ENCODE measurements at places on chromosomes 6 and 20.
A peak's percentile ranks its signal among the peaks of the same experiment; 100 is the strongest.

DNA sequence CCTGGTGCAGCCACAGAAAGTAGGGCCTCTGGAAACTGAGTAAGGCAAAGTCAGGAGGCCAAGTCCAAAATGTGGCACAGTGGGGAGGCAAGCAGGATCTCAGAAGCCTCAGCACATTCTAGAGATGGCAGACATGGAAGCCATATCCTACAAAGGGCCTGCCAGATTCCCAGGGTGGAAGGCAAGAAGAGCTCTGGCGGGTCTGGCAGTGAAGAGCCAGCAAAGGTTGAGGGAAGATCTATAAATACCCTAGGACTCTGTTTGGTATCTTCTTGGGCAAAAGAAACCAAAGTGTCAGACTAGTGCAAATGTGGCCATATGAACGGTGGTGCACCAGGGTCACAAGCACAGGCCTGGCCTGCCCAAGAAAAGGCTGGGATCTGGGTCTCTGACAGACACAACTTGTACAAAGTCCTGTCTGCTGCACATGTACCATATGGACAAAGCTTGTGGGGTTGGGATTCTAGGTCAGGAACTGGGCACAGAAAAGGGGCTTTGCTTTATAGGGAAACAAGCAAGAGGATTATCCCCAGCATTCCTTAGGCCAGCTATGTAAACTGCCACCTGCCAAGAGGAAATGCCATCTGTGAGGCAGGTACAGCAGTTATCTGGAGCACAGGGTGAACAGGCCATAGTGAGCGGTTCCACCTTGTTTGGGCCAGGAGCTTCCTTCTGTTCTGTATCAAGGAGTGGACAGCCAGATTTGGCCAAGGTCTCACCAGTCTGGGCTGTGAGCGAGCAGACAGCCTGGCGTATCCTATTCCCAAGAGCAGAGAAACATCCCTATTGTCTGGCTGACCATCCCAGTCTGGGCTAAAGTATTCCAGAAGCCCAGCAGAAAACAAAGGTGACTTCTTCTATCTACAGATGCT lies 36.3 kb upstream of the SLC4A11 start:
- DNase-seq, result no peak

- no peak for DNase-seq
Observed at GRCh38 chr6:14905201-14905600, 340.7 kb upstream of the JARID2 start.

DNA sequence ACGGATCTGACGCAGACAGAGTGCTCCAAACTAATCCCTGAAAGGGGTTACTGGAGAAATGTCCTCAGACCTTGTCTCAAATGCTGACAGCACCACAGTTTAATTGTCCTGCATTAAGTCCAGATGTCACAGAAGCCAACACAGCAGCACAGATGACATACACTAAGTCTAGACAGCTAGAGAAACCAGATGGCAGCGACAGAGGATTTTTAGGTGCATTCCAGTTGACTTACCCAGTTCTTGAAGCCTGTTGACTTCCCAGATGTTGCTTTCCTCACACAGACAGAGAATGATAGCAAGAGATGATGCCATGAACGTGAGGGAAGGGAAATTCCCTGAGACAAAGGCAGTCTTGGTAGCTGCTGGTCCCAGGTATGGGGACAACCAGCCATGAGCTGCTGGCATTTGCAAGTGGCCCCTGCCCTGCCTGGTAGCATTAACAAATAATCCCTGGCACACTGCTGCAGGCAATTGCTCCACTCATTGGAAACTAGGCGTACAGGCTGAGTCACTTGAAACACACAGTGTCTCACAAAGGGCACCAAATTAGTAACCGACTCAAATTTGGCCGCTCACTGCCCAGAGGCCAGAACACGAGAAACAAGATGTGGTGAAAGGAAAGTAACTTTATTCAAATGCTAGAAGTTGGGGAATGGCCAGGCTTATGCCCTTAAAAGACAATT lies 52.2 kb downstream of the ADGB start:
- no peak for DNase-seq

- DNase-seq, result no peak
Observed at GRCh38 chr6:144582939-144583613, 297.9 kb downstream of the UTRN start.

GRCh38 chr20:11651138-11651537 lies 266.6 kb upstream of the BTBD3 start:
- DNase-seq, result no peak

DNA sequence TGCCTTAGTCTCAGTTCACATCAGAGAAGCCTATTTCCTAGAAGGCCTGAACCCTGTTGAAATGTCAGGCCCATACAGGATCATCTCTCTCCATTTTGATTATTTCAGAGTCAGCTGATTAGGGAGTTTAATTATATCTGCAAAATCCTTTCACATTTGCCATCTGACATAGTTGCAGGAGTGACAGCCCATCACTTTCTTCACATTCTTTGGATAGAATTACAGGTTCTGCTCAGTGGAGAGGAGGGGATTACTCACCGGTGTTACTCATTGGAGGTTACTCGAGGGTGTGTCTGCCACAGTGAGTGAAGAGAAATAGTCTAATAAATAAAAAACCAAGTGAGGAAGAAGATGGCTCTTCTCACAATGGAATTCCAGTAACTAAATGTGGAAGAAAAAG lies 216.8 kb downstream of the TMEM242 start:
- DNase-seq, result no peak

- no peak for DNase-seq
Observed at GRCh38 chr20:62258499-62259293, 20.4 kb downstream of the OSBPL2 start.

- DNase-seq, result no peak
Observed at GRCh38 chr6:147322299-147323162, 118.3 kb downstream of the STXBP5 start.

- no peak for DNase-seq
Observed at GRCh38 chr6:13810688-13811446, 3.5 kb downstream of the MCUR1 start.

DNA sequence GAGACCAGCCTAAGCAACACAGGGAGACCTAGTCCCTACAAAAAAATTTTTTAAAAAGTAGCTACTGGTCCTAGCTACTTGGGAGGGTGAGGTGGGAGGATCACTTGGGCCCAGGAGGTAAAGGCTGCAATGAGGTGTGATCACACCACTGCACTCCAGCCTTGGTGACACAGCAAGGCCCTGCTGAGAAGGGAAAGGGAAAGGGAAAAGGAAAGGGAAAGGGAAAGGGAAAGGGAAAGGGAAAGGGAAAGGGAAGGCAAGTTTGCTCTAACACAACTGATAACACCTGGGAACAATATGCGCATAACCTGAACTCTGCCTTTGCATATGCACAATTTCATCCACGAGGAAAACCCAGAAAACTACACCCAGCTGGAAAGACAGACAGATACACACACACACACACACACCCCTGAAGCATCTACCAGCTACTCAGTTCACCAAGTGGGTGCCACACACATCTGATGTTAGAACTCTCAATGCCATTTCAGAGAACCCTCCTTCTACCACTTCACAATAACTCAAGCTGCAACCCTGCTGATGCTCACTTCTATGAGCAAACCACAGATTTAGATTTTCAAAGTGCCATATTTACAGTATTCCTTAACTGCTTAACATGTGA lies 19.1 kb downstream of the B4GALT5 start:
- no peak for DNase-seq

GRCh38 chr6:18640754-18641153 lies 253.6 kb downstream of the RNF144B start:
- no peak for DNase-seq

GRCh38 chr20:23135449-23136420 lies 49.6 kb upstream of the CD93 start:
- DNase-seq, result no peak

DNA sequence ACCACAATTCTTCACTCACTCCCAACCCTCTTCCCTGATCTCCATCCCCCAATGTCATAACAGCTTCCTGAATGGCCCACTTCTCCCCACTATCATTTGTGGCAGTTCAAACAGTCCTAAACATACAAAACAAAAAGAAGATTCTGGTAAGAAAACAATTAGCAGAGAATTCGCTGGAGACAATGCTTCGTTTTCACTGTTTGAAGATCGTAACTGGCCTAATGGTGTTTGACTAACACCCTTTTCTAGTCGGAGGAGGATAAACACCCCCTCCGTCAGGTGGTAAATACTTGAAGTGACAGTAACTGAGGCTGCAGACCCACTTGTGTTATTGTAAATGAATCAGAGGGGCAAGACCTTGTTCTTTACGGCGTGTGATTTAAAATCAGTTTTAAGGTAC lies 3.8 kb downstream of the EYA2 start:
- DNase-seq, result no peak

GRCh38 chr6:90729057-90729456 lies 142.2 kb upstream of the MAP3K7 start:
- DNase-seq, result no peak

DNA sequence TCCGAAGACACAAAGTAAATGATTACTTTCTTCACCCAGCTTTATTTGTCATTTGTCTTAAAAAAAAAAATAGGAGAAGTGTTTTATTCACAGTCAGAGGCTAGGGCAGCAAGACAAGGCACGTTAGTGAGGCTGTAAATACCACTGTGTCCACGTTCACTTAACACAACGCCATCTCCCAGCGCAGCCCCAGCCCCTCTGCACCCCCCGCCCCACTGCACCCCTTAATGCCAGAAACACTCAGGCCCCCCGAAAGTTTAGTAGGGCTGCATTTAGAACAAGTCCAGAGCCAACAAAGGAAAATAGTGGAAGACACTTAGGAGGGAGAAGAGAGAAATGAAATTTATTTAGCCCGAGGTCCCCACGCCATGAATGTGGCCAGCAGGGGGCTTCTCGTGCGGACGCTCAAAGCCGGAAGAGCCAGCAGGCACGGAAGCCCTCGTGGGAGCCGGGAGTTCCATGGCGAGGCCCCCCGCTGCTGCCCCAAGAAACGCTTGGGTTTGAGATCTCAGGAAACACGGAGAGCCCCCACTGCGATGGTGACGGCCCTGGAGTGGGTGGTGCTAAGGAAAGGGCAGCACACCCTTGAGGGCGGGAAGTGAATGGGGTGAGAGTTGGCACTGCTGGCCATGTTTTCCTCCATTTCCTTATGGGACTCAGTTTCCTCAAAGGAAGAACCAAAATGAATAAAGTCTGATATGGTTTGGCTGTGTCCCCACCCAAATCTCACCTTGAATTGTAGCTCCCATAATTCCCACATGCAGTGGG lies 50.2 kb downstream of the IYD start:
- no peak for DNase-seq

- no peak for DNase-seq
Observed at GRCh38 chr20:7736336-7736735, 203.9 kb downstream of the HAO1 start.

DNA sequence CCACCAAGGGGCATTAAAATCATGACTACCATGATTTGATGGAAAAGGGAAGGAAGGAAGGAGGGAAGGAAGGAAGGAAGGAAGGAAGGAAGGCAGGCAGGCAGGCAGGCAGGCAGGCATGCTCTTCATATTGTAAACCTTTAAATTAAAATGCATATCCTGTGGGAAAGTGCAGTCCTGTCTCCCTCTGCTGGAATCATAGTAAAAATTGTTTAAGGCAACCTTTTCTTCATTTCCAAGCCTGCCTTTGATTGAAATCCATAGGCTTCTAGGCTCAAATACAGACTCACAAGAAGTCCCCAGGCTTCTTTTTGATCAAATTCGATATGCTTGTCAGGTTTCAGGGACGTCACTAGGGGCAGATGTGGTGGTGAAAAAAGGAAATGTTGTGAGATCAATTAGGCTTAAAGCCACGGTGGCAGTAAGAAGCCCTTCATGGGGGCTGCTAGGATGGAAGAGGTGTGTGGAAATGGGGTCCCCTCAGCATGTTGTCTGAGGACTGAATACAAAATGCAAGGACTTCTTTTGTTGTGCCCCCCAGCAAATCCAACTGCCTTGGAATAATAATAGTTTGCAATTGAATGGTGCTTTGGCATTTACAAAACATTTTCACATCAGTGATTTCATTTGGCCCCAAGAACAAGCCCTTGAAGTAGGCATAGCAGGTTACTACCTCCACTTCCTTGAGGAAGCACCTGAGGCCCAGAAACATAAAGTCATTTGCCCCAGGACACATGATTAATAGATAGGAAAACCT lies 25.6 kb upstream of the GABRR1 start:
- DNase-seq, result no peak

- DNase-seq, result no peak
Observed at GRCh38 chr6:117616391-117617209, 14.3 kb upstream of the GOPC start.

- no peak for DNase-seq
Observed at GRCh38 chr6:121040831-121041230, 293.4 kb downstream of the TBC1D32 start.

GRCh38 chr6:4888841-4889240 lies 112.6 kb downstream of the CDYL start:
- no peak for DNase-seq

GRCh38 chr20:57270204-57270984 lies 4.0 kb upstream of the BMP7 start:
- no peak for DNase-seq

GRCh38 chr6:15491255-15491985 lies 171.4 kb downstream of the DTNBP1 start:
- peak; percentile 38 for DNase-seq

DNA sequence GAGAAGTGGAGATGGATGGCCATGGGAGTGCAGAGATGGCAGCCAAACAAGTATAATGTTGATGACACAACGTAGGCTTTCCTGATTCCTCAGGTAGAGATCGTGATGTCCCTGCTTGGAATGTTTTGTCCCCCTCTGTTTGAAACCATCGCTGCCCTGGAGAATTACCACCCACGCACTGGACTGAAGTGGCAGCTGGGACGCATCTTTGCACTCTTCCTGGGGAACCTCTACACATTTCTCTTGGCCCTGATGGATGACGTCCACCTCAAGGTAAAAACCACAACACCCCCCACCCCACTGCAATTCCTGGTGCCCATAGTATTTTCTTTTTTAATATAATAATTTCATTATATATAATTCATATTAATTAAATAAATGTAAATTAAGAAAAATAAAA lies 42.1 kb upstream of the NOP56 start:
- no peak for DNase-seq

- no peak for DNase-seq
Observed at GRCh38 chr20:18686696-18687095, 98.8 kb downstream of the DTD1 start.

GRCh38 chr6:116449565-116449964 lies 11.6 kb upstream of the CALHM6 start:
- DNase-seq, result no peak

DNA sequence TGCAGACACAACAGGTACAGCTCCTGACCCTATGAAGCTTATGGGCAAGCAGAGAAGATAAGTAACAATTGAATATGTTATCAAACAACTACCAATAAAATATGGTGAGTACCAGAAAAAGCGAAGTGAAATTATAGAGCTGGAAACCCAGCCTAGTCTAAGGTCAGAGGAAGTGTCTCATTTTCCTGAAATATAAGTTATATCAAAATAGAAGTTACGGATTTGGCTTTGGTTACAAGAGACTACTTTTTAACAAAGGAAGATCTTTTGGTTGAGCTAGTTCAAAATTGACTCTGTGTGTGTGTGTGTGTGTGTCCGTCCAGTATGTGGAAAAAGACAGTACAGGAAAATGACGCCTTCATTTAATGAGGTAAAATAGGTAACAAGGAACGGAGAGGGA lies 8.9 kb downstream of the STX11 start:
- DNase-seq, result no peak
